CD4-positive, alpha-beta T cell treated with Interleukin-15 for 1 hour (primary cell): ENCODE measurements at places on chromosomes 2 and 18.

GRCh38 chr2:226970362-226970761 lies 134.5 kb downstream of the RHBDD1 start:
- DNase-seq: no peak

DNA sequence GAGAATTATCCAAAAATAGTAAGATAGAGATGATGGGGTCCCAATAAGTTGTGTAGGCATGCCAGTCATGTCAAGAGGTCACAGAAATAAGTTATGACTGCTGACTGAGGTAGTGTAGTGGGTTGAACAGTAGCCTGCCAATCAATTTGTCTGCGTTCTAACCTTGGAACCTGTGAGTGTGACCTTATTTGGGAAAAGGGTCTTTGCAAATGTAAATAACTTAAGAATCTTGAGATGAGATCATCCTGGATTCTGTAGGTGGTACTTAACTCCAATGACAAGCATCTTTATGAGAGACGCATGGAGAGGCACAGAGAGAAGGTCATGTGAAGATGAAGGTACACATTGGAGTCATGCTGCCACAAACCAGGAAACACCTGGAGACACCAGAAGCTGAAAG lies 31.0 kb downstream of the ACVR1 start:
- DNase-seq: no peak

DNA sequence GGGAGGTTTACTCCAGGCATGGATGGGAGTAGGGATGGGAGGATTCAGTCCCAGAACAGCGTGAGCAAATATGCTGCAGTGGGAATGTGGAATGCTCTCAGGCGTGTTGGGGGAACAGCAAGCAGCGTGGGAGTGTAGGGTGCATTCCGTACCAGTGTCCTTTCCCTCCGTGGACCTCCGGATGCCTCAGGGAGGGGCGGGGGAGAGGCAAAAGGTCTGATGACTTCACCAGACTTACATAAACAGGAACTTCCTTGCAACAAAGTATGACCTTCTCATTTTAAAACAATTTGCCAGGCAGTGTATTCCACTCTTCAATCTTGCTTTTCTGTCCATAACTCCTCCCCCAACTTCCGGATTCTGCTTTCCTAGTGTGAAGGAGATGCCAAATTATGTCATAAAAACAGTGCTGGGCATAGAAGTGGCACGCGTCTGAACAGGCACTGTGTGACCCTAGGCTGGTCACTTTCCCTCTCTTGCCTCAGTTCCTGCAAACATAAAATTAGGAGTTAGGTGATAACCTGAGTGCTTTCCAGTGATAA lies 36.9 kb downstream of the RPL37A start:
- no peak for DNase-seq

GRCh38 chr2:159614534-159615366 lies 1.6 kb downstream of the BAZ2B start:
- DNase-seq: no peak

DNA sequence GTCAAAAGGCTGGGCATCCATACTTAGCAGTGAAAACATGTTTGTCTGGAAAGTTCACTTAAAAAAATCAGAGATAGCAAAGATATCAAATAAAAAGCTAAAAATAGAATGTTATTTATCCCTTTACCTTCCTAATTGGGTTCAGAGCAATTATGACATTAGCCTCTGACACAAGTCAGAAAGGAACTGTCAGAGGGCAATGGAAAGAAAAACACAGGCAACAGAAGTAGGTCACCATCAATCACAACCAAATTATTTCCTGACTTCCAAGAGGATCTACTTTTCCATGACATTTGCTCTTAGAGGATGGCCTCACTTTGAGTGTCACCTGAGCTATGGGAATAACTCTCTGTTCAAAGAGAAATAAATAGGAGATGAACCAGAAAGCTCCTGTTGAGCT lies 27.5 kb downstream of the MYOM1 start:
- DNase-seq: no peak

GRCh38 chr2:128790541-128791001 lies 471.9 kb upstream of the HS6ST1 start:
- no peak for DNase-seq

- DNase-seq: no peak
Measured at GRCh38 chr2:136527560-136527959, 237.8 kb upstream of the THSD7B start.

- no peak for DNase-seq
Measured at GRCh38 chr2:209907746-209908145, 94.7 kb upstream of the RPE start.

GRCh38 chr2:12071318-12071717 lies 324.9 kb downstream of the LPIN1 start:
- no peak for DNase-seq

- DNase-seq: no peak
Measured at GRCh38 chr18:51383711-51384110, 186.2 kb upstream of the MEX3C start.

GRCh38 chr2:172339371-172340010 lies 87.9 kb upstream of the ITGA6 start:
- no peak for DNase-seq

DNA sequence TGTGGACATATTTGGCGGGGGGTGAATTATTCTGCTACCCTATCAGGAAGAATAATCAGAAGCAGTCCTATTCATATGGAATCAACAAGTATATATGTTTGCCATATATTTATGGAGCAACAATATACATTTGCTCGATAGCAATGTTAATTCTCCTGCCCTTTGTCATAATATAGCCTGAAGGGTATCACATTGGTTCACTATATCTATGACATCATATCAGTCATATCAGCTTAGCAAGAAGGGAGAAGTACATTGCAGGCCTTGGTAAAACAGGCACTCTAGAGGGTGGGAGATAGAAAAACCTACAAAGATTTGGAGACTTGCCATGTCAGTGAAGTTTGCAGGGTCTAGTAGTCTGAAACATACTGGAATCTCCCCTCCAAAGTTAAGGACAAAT lies 128.4 kb downstream of the ATL2 start:
- no peak for DNase-seq
